ENCODE measurements at places on chromosomes 6 and 20.

GRCh38 chr20:9112541-9113515 is 43.9 kb downstream of the PLCB4 start:
- no peak for DNase-seq

DNA sequence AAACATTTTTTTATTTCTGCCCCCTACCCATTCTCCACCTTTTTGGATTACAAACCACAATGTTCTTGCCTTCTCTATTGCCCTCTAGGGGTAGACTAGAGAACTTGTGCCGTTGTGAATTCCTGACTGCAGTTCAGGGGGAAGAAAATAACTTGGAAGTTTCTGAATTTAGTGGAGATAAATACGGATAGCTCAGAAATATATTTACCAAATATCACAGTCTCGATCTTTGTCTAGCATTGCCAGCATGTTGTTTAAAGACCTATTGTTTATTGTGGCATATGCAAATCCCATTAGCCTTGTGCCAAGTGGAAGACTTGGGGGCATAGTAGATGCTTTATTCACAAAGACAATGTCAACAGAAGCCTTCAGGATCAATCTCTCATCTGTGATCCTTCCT is 154.1 kb upstream of the MMS22L start:
- no peak for DNase-seq

- no peak for DNase-seq
Measured at GRCh38 chr20:32466739-32467505, 108.8 kb downstream of the ASXL1 start.

DNA sequence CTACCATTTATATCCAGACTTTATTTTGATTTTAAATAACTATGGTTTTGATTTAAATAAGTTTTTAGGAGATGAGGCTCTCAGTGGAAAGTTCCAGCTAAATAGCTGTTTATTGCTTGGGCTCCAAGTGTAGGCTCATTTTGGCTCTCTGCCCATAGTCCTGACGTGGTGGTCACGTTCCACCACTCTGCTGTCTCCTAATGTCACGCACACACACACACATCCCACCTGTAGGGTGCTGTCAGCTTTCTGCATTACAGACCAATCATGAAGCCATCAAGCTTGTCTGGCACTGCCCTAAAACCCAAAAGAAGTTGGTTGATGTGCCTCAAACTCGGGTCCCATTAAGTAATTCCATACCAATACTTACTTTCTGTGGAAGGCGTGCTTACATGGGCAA is 45.4 kb downstream of the PANK2 start:
- DNase-seq, result no peak

DNA sequence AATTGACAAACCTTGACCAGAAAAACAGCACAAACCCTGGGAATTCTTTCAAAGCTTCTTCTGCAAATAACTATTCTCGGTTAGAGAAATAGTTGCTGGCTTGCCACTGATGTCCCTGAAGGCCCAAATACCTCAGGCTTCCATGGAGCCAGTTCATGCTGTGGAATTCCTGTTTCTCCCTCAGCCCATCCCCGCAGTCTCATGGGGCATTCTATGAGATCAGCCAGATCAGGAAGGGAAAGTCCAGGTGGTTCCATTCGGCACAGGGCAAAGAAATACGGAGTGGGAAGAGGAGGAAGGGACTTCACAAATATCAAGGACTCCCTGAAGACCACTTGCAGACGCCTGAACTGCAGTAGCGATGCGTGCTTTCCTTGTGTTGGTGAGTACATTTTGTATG is 63.3 kb downstream of the MYLK4 start:
- DNase-seq, result no peak

GRCh38 chr6:147909640-147910039 is 401.1 kb downstream of the SAMD5 start:
- no peak for DNase-seq

DNA sequence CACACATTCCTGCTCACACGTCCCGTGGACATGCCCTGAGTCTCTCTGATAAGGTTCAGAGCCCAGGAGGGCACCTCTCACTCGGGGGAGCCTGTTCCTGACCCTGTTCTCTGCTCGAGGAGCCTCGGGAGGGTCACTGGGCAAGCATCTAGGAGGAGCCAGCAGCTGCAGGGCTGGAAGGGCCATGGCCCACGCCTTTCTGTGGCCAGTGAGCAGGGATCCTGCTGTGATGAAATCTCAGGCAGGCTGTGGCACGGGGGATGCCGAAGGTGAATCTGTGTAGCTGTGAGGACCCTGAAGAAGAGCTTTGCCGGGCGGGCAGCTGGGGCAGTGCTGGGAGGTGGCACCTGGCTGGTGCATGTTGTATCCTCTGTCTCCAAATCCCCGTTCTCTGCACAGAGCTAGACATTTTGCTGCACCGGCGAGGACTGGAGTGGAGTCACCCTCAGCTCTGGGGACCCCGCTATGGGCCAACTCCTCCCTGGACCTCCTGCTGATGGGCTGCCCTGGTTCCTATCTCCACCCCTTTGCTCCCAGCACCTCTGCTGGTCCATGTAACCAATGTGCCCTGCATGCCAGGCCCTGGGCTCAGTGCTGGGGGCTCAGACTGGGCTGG is 7.1 kb upstream of the NPBWR2 start:
- no peak for DNase-seq

DNA sequence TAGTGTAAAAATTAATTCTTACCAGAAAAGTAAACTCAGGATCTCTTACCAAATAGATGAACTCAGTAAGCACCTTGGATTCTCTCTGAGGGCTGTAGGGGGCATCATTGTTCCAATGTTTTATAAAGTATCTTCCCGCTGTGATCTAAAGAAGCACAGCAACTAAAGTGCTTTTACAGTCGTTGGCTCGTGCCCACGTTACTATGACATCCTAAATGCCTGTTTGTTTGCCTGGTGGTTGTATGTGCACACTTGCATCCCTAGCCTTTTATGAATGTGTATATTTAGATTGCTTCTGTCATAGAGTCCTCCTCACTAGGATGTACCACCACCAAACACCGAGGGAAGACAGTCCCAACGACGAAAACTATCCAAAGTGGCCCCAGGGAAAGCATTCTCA is 34.5 kb downstream of the SLX4IP start:
- no peak for DNase-seq

DNA sequence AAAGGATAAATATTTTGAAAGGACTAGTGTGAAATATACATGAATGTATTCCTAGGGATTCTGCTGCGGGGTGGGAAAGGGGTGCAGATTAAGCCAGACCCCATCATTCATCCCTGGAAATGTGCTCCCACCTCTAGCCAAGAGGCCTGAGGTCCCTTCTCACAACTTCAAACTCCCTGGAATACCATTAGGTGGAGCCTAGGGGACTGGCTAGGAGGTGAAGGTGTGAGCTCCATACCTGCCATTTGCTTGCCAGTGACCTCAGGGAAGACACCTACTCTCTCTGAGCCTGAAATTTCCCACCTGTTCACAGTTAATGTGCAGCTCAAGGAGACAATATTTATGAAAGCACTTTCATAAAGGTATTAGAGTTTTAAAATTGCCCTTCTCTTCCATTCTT is 4.7 kb upstream of the CCN2 start:
- DNase-seq, result no peak

Measured in effector CD4-positive, alpha-beta T cell (primary cell).